ENCODE measurements at places on chromosomes 5 and 9.

- DNase-seq = no peak
Measured at GRCh38 chr5:129664336-129664937, 83.5 kb upstream of the MINAR2 start.

GRCh38 chr9:133199648-133200321, 9.3 kb downstream of the OBP2B start:
- no peak for DNase-seq

DNA sequence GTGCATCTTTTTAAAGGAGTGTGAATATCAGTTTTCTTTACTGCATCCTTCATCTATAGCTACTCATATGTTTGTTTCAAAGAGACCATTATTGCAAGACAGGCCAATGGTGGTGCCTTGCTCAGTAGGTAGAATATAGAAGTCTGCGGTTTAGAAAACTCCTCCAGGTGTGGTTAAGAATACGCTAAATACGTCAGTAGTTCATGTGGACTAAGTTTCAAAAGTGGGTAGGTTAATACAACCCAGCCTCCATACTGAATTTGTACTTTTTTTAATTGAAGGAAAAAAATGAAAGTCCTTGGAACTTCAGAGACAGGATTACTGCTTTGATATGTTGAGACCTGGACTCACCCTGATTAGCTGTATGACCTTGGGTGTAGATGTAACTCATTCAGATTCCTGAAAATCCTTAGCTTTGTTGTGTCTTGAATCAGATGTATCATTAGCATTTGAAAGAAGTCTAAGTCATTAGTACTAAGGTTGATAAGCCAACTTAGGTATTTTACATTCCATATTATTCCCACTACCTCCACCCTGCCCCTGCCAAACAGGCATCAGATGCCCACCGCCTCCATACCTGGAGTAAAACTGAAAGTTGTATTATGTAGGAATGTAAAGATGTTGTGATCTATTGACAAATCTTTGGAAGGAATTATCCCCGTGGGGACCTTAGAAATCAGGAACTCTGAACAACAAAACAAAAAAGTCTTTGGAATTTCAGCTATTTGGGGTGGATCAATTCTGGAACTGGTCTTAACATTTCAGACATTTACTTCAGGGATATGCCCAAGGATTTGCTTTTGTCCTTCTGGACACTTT, 6.1 kb downstream of the BASP1 start:
- no peak for DNase-seq

DNA sequence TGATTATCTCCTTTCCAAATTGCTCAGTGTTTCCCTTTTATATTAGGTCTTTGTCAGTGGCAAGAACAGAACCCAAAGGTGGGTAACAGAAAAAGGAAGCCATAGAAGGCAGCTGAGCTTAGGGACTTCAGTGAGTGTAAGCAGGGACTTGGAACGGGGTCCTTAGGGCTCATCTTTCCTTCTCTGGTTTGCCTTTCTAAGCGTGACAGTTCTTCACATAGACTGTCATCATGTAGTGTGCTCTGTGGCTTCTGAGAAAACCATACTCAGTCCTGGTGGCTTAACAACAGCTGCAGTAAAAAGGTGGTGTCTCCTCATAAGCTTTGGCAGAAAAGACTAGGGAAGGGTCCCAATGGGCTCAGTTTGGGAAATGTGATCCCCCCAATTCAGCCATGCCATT, 108.8 kb downstream of the SLC12A2 start:
- DNase-seq = no peak

GRCh38 chr5:154236-154635, 37.1 kb upstream of the LRRC14B start:
- DNase-seq = no peak

DNA sequence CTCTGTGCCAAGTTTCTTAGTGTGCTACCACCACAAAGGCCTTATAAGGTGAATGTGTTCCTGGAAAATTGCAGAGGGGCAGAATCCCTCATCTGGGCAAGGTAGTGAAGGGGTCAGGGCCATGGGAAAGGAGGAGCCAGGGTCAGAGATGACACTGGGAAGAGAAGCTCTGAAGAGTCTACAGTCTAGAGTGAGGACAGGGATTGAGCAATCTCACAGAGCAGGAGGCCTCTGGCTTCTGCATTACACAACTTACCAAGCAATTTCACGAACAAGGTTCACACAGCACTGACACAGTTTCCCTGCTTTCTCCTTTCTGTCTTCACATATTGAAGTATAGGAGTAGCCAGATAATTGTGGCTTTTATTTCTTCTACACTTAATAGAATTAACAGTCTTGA, 24.5 kb upstream of the IDNK start:
- no peak for DNase-seq

- no peak for DNase-seq
Measured at GRCh38 chr9:92725266-92725545, 39.4 kb downstream of the BICD2 start.

GRCh38 chr9:75851917-75852316, 38.6 kb upstream of the PCSK5 start:
- DNase-seq = no peak

DNA sequence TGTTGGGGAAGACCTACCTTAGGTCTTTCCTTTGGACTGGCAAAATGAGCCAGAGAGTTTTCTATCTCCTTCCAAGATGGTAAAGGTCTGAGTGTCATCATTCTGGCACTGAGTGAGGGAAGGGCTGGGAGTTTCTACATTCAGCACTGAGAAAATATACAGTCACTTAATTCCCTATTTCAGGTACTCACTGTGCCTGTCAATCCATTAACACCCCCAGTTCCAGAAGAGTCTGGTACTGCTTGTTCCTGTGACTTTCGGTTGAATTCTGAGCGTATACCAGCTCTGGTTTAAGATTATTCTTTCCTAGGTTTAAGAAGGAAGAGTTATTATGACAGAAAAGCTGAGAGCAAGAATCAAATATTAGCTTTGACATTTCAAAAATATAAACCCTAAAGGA, 68.4 kb downstream of the MTX3 start:
- DNase-seq = no peak

- no peak for DNase-seq
Measured at GRCh38 chr5:143447983-143448382, 44.5 kb upstream of the NR3C1 start.

GRCh38 chr5:135138116-135138850, 104.3 kb upstream of the PITX1 start:
- DNase-seq = no peak

DNA sequence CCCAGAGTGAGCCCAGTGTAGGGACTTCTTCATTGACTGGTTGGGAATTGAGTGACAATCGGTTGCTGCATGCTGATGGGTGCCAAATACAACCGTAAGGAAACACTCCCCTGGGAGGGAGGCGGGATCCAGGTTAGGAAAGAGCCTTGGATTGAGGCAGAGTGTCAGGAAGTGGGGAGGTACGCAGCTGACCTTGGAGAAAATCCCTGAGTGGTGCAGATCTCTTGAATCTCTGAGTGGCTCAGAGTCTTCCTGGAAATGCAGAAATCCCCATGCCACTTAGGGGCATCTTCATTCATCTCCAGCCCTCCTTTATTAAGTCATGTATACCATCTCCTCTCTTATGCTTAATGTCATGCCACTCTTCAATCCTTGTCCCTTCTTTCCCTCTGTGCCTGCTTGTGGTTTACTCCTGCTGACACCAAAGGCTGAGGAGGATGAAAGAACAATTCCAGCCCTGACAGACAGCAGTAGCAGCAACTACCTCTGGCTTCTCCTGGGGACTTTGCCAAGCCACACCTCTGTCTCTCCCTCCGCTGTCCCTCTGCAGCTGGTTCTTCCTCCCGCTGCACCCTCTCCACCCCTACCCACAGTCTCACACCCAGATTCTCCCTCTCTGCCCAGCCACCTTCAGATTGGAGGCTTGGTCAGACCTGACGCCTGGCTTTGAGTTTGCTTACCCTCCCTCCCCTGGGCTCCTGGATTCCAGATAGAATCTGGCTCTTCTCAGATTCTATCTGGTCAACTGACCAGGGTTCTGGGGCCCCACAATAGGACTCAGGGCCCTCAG, 14.1 kb upstream of the LCP2 start:
- no peak for DNase-seq

GRCh38 chr9:27340285-27340674, 43.3 kb upstream of the EQTN start:
- no peak for DNase-seq

DNA sequence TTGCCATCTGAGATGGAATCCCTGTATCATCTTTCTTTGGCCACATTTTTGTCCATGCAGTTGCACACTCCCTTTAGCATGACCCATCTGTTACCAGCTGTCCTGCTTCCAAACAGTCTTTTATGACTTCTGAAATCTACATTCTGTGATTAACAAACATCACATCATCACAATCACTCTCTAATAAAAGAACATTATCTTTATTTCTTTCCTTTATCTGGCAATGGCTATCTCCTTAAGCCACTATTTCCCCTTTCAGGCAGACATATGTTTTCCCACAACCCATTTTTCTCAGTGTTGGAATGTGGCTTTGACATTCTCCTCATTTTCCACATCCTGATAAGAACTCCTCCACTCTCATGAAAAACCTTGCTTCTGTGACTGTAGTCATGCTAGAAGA, 141.0 kb downstream of the ST8SIA4 start:
- no peak for DNase-seq

DNA sequence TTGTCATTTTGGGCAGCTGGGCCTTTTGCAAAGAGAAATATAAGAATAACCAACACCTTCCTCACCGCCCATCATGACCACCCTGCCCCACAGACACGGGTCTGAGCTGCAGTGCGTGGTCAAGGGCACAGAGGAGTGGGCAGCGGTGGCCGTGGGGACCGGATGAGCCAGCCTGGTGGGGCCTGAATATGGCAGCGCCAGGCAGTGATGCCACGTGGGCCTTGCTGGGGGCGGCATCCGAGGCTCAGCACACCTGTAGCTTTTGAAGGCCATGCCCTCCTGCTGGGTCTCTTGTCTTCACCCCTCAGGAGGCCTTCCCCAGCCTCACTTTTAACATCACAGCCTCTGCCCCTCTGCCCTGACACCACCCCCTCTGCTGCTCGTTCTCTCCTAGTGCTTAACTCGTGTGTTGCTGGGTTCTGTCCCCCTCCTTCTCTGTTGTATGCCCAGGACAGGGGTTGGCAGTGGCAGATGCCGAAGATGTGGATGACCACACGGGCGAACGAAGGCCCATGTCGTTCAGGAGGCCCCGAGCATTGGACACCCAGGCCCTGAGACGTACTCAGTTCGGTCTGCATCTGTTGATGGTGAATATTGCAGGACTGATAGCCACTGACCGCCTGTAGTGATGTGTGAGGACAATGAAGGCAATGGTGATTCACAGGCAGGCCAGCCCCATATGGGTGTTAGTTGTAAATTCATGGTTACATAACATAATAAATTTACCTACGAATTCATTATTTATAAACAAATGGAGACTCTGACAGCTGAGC, 46.0 kb downstream of the AHRR start:
- no peak for DNase-seq

GRCh38 chr9:33107762-33108161, 31.3 kb upstream of the SMU1 start:
- no peak for DNase-seq

- no peak for DNase-seq
Measured at GRCh38 chr9:115531410-115532125, 413.6 kb upstream of the TNC start.

GRCh38 chr5:156824800-156825199, 25.3 kb upstream of the PPP1R2B start:
- no peak for DNase-seq

- no peak for DNase-seq
Measured at GRCh38 chr5:147743678-147744374, 38.7 kb downstream of the JAKMIP2 start.

DNA sequence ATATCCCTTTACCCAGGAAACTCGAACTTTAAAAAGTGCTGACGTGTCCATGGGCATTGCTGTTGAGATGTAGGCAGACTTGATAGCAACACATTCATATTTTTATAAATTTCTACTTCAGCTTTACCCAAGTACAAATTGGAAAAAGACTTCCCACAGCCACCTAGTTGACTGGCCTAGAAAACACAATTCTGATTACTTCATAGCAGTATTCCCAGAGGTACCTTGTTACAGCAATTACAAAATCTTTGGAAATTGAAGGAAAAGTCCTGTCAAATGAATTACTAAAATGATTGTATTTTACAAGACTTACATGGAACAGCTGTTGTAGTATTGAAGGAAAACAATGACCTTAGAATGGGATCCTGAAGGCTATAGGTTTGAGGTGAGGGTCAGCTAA, 130.7 kb upstream of the NREP start:
- no peak for DNase-seq

GRCh38 chr5:131245948-131246347, 17.9 kb upstream of the CDC42SE2 start:
- no peak for DNase-seq

DNA sequence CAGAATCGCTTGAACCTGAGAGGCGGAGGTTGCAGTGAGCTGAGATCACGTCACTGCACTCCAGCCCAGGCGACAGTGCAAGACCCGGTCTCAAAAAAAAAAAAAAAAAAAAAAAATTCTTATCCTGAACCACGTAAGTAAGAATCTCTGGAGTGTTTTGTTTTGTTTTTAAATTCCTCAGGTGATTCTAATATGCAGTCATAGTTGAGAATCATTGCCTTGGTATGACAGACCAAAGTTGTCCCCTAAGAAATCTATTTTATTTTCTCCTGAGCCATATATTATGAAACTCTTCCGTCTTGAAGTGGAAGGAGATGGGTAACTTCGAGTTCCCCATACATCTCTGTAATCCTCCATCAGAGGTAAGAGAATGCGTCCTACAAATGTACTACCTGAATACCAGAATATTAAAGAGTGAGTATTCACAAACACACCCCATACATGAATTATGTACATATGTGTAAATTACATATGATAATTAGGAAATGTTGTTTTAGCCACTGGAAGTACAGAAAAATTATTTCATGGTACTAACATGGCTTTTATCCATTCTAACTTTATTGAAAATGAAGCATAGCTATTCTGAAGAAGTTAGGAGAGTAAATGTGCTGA, 26.7 kb upstream of the SVEP1 start:
- no peak for DNase-seq

GRCh38 chr5:174409070-174409469, 315.3 kb upstream of the MSX2 start:
- no peak for DNase-seq

DNA sequence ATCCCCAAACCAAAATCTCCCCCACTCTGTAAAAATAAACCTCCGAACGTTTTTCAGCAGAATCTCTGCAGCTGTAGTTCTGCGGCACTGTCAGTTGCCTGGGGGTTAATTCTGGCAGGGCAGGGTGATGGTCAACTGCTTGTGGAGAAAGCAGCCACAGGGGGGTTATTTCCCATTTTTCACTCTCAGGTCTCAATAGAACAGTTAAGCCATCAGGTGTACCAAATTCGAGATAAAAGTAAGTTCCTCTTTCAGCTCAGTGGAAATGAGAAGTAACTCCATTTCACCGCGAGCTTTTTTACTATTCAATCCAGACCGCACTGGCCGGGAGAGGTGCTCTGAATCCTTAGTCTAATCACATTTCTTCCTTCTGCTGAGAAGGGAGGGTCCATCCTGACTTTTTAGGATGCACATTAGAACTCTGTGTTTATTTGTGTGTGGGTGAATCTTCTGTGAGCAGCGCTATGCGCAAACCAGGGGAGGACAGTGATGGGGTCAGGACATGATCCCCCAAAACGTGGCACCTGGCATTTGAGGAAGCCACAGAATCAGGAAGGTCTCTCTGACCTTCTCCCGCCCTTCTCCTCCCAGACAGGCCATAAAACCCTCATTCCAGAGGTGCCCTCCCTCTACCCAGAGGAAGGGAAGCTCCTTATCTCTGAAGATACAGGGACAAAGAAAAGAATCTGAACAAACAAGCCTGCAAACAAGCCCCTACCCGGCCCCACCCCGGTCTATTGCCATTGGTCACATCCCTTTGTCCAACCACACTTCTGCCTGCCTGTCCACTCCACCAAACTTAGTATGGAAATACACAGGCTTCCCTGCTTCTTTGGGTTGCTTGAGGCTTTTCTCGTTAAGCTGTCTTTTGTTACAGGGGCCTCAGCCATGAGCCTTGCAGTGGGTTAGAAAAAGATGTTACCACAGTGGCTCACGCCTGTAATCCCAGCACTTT, 229.0 kb downstream of the ROR2 start:
- DNase-seq = no peak
